LHCN-M2 (cell line): ENCODE measurements at places on chromosomes 11 and 22. TPM values are rescaled to one million over a fixed set of nuclear protein-coding genes. Genes with fewer than 3 reads are reported as not detected.

DNA sequence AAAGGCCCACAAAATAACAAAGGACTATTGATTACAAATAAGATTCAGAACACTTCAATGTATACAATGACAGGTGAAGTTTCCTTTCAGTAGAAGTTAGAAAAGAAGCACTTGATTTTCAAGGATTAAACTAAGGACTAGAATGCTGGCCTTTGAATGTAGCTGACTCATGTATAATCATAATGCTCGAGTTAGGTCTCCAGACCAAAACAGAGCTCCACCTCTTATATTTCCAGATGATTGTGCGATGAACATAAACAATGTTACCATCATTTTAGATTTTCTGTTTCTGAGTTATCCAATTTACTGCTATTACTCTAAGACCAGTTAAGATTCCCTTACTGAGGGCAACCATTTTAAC is 40.4 kb upstream of the RAPSN start:
- DNase-seq, result no peak

- peak; percentile 97 for DNase-seq
These were observed 377.0 kb downstream of the ETS1 start for GRCh38 chr11:128210148-128210940.

- DNase-seq, result no peak
These were observed 10.4 kb downstream of the PNPLA5 start for GRCh38 chr22:43881091-43882061.

DNA sequence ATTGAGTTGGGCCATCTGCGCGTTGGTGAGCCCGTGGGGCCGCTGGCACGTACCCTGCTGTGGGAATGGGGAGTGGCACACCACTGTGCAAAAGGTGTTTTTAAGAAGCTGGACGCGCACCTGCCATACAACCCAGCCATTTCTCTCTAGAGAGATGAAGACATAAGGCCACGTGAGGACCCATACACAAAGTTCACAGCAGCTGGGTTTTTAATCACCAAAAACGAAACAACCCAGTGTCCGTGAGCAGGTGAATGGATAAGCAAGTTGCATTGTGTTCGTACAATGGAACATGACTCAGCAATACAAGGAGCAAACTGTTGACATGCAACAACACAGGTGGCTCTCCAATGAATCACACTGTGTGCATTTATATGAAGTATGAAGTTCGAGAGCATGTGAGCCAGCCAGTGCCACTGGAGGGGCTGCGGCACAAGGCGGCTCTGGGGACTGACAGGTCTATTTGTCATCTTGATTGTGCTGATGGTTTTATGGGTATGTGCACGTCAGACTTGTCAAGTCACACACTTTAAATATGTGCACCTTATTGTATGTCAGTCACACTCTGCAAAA is 30.6 kb upstream of the PANX2 start:
- DNase-seq, result no peak

- no peak for DNase-seq
These were observed 12.4 kb downstream of the PIWIL3 start for GRCh38 chr22:24761888-24762675.

Gene OR5P2
- not detected in 2 replicates for total RNA-seq

DNA sequence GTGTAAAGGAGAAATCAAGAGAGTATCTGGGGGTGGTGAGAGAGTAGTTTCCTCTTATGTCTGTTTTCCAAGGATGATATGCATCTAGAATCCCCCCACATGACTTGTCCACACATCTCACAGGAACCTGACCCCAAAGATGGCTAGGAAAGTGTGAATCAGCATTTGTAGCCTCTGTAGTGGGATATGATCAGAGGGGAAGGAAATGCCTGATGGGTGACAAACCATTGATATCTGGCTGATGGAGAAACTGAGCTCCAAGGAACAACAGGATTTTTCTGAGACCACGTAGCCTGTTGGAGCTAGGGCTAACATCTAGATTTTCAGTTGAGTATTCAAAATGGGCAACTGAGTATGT is 369.4 kb downstream of the DDX10 start:
- no peak for DNase-seq

DNA sequence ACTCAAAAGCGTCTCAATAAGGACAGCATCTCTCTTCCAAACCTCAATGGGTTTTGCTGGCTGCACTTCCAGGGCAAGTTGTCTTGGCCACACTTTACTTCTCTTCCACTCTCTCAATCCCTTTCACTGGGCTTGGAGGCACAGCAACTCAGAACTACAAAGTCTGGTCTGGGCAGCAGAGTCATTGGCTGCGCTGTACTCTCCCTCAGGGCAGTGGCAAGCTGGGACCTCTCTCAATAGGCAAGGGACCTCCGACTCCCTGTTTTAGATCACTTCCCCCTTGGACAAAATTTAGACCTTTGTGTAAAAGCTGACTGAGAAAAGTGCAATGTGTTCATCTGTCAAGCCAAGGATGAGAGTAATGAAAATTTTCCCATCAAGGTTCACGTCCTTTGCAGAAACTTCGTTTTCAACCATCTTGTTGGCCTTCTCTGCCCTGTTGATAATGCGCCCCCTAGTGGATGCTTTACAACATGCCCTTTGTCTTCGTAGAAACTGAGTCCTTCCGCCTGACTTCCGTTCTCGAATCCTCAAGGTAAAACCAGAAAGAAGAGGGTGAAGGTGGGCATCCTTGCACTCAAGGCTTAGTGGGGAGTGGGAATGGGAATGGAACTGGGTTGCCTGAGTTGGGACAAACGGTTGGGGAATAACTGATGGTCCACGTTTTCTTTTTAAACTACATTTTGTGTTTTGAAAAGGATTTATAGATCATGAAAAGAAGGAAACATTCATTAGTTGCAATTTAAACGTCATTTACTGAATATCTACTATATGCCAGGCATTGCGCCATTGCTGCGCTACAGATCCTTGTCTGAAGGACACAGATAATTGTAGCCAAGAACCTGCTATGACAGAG is 99.1 kb downstream of the CD44 start:
- no peak for DNase-seq

DNA sequence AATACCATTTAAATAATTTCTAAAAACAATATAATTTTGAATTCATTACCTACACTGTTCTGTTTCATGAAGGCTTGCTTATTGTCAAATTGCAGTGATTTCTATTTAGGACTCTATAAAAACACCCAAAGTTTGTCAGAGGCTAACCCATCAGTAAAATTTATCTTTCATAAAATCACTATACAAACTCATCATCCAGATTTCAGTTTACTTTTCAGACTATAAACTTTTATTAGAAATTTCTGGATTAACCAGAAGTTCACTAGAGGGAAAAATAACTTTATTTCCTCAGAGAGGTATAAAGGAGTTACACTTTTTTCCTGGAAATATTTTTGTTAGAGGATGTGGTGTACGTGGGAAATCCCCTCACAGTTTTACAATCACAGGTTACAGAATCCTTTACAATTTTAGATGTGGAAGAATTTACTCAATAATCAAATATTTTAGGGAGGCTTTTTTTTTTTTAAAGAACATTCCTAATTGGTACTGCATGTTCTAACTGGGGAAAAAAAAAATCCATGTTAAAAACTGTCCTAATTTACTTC is 176.7 kb downstream of the SWAP70 start:
- DNase-seq, result no peak

Gene NFAM1
- not detected in 2 replicates for total RNA-seq

GRCh38 chr22:17787241-17787640 is 13.0 kb upstream of the BID start:
- no peak for DNase-seq

GRCh38 chr11:60791153-60791933 is 6.2 kb downstream of the MS4A10 start:
- no peak for DNase-seq

DNA sequence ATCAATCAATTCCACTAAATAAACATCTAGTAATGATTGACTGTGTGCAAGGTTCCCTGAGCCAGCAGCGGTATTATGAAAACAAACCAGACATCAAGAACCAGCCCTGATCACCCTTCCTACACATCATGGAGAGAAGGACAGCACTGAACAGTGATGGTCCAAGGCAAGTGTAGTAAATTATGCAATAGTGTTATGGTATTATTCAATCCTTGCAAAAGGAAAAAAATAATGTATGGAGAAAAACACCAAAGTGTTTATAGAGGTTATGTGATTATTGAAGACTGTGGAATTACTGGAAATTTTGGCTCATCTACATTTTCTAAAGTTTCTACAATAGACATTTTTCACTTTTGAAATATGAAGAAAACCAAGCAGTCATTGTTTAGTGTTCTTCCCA is 105.3 kb downstream of the RCN1 start:
- DNase-seq, result no peak

DNA sequence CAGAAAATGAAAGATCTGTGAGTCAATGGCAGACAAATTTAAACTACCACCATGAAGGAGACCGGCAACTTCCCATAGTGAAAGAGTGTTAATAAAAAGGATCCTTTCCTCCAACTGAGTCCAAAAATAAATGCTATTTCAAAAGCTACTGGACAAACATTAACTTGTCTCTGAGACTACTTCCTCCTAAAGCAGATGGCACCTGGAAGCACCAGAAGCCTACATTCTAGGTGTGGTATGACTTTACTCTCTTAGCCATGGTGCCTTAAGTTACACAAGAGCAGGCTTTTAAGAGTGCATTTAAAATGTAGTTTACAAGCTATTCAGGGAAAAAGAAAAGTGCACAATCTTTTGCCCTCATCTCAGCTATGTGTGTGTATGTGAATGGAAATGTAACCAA is 2.5 kb downstream of the ARHGAP32 start:
- DNase-seq, result no peak

DNA sequence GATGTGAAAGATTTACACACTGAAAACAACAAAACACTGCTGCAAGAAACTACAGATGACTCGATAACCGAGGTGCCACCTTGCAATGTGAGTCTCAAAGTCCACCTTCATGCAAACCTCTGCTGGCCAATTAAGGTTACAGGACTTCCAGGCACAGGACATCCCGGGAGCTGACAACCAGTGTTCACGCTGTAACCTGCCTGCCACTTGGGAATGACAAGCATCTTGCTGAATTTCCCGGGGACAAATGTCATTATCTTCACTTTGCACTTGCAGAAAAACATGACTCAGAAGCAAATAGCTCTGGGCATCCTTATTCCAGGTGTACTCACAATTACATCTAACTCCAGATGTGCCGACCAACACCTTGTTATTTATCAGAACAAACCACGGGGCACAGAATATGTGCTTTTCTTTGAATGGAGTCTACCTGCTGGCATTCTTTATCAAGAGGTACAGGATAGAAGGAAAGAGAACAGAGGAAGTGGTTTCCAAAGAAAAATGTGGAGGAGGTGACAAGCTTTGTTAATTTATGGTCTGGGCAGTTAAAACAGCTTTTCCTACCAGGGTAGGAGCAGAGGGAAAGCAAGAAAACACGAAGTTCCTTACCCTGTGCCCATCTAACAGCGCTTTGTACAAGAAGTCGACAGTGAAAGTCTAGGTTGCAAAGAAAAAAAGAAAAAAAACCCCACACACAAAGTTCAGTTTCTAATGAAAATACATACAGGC is 72.3 kb downstream of the SHANK2 start:
- DNase-seq, result no peak

Gene SAA4
- total RNA-seq, result not detected in 2 replicates

Gene FXYD2
- total RNA-seq, result not detected in 2 replicates

GRCh38 chr11:643366-643765 is 6.3 kb downstream of the DRD4 start:
- no peak for DNase-seq

- DNase-seq, result no peak
These were observed 44.1 kb upstream of the CDON start for GRCh38 chr11:126106594-126107328.

DNA sequence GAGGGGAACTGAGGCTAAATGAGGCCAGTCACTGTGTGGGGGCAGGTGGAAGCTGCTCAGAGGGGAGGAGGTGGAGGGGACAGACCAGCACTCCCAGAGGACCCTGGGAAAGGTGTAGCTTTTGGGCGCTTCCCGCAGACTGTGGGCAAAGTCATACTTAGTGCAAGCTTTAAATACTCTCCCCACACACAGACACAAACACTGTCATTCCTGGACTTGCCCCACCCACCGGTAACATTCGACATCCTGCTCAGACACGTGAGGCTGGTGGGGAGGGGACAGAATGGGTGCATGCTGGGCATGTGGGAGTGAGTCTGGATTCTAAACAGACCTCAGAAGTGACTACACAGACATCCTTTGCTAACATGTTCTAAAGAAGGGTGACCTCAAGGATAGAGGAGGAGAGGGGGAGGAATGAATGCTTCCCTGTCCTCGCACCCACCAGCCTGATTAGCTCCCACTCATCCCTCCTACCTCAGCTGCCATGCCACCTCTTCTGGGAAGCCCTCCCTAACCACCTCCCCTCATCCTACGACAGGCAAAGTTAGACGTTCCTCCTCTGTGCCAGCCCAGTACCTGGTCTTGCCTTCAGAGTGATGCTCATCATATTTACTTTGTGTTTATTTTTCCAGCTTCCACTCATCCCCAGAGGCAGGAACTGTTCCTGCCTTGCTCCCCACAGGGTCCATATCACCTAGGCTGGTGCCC is 22.2 kb downstream of the TSKU start:
- DNase-seq, result no peak

Gene TEX12
- total RNA-seq, result not detected in 2 replicates

Gene MUC6
- total RNA-seq, result not detected in 2 replicates

DNA sequence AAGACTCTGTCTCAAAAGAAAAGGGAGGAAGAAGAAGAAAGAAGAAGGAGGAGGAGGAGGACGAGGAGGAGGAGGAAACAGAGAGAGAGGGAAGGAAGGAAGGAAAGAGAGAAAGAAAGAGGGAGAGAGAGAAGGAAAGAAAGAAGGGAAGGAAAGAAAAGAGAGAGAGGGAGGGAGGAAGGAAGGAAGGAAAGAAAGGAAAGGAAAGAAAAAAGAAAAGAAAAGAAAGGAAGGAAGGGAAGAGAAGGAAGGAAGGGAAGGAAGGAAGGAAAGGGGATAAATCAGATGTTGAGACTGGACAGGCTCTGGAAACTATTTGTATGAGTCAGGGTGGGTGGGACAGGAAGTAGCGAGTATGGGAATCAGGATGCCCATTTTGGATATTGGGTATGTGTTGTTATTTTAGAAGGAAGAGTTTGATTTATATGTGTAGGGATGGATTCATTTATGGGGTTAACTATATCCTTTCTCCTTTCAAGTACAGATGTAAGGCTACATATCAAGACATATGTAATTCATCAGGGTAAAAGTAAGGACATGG is 6.0 kb upstream of the RPL3 start:
- peak; percentile 29 for DNase-seq

DNA sequence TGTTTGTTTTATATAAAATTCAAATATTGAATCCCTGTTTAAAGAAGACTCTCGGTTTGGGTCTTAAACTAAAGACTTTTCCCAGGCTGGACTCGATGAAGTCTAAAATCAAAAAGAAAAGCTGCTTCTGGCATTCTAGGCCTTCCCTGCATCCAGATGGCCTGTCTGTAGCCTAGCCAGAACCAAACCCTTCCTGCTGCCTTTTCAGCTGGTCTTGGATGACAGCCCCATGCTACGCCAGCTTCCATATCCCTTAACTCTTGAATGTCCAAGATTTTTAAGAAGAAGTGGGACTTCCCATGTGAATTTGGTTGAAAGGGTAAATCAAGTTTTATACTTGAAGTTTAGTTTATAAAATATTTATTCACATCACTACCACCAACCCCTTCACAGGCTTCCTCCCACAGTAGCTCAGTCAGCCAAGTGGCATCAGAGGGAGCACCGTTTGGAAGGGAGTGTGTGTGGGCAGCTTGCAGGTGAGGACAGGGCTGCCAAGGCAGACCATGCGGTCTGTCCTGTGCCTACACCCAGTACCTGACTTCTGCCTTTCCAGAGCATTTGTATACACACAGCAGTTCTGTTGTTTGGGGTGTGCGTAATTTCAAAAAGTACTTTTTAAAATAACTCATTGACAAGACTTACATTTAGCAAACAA is 18.2 kb upstream of the PSMA1 start:
- DNase-seq, result no peak
